ENCODE measurements at places on chromosomes 1 and 21.

DNA sequence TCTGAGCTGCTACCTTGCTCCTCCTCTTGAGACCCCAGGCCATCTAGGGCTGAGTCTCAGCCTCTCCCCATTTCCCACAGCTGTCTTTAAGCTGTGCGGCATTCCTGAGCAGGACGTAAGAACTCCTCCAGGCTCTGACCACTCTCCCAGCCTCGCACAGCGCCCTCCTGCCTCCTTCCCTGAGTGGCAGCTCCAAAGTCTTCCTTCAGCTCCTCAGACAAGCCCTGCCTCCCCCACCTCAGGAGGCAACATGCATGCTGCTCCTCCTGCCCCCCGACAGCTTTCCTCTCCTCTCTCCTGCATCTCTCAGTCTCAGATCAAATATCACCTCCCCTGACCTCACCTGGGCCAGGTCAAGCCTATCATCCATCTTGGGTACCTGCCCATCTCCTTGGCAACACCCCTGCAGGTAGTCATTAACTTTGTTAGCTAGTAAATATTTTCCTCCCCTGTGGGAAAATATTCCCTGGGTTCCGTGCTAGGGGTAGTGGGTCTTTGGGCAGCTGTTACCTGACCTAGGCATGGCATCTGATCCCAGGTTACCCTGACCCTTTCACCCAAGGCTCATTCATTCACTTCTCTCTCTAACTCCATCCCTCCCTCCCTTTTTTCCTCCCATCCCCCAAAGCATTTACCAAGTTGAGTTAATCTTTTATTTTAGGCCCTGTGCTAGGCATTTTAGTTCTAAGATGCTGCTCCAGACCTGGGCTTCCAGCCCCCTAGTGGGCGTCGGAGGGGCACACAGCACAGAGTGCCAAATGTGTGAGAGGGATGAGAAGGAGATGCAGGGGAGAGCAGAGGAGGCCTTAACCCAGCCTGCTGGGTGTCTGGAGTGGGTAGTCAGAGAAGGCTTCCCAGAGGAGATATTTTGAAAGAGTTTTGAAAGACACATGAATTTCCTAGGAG lies 419.9 kb downstream of the PTPRU start:
- no peak overlapping the region for H3K27ac ChIP-seq
- H3K36me3 ChIP-seq: no peaks in the 10 kb centered on the region
- DNase-seq: no peak
- H3K4me3 ChIP-seq: no peak overlapping the region

DNA sequence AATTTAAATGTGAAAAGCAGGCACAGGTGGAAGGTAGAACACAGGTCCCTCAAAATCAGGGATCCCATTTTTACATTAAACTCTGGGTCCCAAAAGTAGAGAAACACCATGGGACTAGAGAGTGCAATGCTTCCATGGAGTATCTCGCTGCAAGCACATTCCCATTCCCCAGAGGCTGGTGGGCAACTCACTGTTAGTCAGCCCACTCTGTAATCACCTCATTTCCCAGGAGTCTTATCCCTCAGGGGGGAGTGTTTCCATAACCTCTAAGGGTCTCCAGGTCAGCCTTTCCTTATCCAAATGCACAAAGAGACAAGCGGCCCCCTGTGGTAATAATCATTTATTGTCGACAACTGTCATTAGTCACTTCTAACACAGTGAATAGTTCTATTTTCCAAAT lies 490.1 kb upstream of the LRRC7 start:
- H3K27me3 ChIP-seq: no peaks in the 10 kb centered on the region
- no peaks in the 10 kb centered on the region for H3K36me3 ChIP-seq
- peak; percentile 30 for DNase-seq
- H3K4me1 ChIP-seq: peaks cover 5% of the 10 kb centered on the region

- peaks cover 5% of the 10 kb centered on the region for H3K4me1 ChIP-seq
- no peaks in the 10 kb centered on the region for H3K36me3 ChIP-seq
- H3K27ac ChIP-seq: no peak overlapping the region
- H3K27me3 ChIP-seq: no peaks in the 10 kb centered on the region
- DNase-seq: no peak
- no peak overlapping the region for H3K4me3 ChIP-seq
These were observed 62.1 kb upstream of the S1PR1 start for GRCh38 chr1:101174722-101175121.

GRCh38 chr1:31814631-31815306 lies 1.1 kb downstream of the SPOCD1 start:
- no peak overlapping the region for H3K27ac ChIP-seq
- no peak overlapping the region for H3K4me3 ChIP-seq
- no peaks in the 10 kb centered on the region for H3K36me3 ChIP-seq
- no peak for DNase-seq

DNA sequence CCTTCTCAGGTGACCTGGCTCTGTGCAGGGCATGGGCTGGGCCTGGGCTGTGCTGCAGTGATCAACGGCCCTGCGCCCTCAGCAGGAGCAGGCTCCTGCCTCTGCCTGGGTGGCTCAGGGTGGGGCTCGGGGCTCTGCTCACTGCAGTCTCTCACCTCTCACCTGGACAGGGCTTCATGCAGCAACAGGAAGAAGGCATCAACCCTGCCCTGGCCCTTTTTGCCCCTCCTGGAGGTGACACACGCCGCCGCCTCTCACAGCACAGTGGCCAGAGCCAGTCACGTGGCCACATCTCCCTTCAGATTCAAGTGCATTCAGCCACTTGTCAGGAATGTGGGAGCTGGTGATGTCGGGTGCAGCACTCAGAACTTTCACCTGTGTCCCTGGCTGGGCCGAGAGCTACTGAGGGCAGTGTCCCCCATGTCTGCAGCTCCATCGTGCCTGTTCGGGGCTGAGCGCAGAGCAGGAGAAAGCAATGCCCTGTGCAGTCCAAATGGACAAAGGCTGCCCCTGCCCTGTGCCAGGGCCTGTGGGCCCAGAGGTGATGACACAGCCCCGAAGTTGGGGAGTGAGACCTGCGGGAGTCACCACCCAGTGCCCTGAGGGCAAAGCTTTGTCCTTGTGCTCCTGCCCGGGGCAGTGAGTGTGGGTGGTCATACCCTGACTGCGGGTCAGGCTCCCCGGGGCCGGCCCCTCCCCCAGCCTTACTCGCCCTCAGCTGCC lies 314.0 kb downstream of the PTPRU start:
- H3K4me3 ChIP-seq: no peak overlapping the region
- peaks cover 5% of the 10 kb centered on the region for H3K4me1 ChIP-seq
- no peaks in the 10 kb centered on the region for H3K27me3 ChIP-seq
- H3K36me3 ChIP-seq: no peaks in the 10 kb centered on the region
- H3K27ac ChIP-seq: no peak overlapping the region
- DNase-seq: no peak

GRCh38 chr1:236365999-236366570 lies 28.0 kb upstream of the EDARADD start:
- H3K36me3 ChIP-seq: no peaks in the 10 kb centered on the region
- H3K4me3 ChIP-seq: no peak overlapping the region
- H3K4me1 ChIP-seq: no peaks in the 10 kb centered on the region
- no peaks in the 10 kb centered on the region for H3K27me3 ChIP-seq

GRCh38 chr1:227855687-227856086 lies 40.2 kb downstream of the PRSS38 start:
- H3K27ac ChIP-seq: no peak overlapping the region
- H3K36me3 ChIP-seq: no peaks in the 10 kb centered on the region
- no peak overlapping the region for H3K4me3 ChIP-seq
- no peaks in the 10 kb centered on the region for H3K4me1 ChIP-seq
- no peaks in the 10 kb centered on the region for H3K27me3 ChIP-seq

GRCh38 chr1:185404291-185404690 lies 87.2 kb upstream of the IVNS1ABP start:
- H3K4me1 ChIP-seq: peaks cover 4% of the 10 kb centered on the region
- H3K4me3 ChIP-seq: no peak overlapping the region
- no peaks in the 10 kb centered on the region for H3K36me3 ChIP-seq

DNA sequence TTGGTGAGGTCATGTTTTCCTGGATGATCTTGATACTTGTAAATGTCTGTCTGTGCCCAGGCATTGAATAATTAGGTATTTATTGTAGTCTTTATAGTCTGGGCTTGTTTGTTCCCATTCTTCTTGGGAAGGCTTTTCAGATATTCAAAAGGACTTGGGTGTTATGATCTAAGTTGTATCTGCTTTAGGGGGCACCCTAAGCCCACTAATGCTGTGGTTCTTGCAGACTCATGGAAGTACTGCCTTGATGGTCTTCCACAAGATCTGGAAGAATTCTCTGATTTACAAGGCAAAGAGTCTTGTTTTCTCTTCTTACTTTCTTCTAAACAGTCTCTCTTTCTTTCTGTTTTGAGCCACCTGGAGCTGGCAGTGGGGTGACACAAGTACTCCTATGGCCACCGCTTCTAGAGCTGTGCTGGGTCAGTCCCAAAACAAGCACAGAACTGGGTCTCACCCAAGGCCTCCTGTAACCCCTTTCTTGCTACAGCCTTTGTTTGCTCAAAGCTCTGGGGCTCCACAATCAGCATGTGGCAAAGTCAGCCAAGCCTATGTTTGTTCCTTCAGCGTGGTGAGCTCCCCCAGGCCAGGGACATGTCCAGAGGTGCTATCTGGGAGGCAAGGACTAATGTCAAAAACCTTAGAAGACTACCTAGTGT lies 12.6 kb downstream of the VN1R5 start:
- H3K27me3 ChIP-seq: no peaks in the 10 kb centered on the region
- H3K36me3 ChIP-seq: no peaks in the 10 kb centered on the region
- no peak overlapping the region for H3K4me3 ChIP-seq
- H3K27ac ChIP-seq: no peak overlapping the region
- DNase-seq: no peak
- no peaks in the 10 kb centered on the region for H3K4me1 ChIP-seq

DNA sequence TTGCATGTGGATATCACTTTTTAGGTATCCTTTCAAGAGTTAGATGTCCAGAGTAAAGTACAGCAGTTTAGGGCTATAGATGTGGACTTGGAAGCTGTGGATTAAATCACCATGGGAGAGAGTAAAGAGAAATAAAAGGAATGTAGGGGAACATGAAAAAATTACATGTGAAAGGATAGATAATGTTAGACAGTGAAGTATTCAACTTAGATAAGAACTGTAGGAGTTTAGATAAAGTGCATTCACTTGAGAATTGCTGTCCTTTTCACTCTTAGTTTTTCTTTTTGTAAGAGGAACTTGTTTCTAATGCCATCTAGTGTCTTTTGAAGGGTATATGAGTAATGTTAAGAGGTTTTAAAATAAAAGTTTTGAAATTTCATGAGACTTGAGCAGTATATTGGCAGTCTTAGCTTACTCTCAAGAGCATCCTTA lies 40.1 kb downstream of the MAST2 start:
- H3K36me3 ChIP-seq: no peaks in the 10 kb centered on the region
- DNase-seq: no peak
- H3K4me1 ChIP-seq: no peaks in the 10 kb centered on the region
- H3K27me3 ChIP-seq: no peaks in the 10 kb centered on the region
- H3K27ac ChIP-seq: no peak overlapping the region
- H3K4me3 ChIP-seq: no peak overlapping the region

DNA sequence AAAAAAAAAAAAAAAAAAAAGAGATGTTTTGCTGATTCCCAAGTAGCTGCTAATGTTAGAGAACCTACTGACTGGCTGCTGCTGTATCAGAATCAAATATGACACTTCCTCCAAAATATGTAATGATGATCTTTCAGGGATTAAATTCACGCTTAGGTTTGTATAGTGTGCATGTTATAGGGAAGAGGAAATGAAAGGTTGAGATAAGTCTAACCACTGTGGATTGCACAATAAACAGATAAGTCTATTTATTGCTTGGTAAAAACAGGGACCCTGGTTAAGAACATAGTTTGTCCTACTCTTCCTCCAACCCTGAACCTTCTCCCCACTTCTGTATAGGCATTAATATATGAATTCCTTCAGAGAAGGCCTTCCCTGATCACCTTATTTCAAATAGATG lies 13.2 kb downstream of the RC3H1 start:
- no peak overlapping the region for H3K27ac ChIP-seq
- H3K36me3 ChIP-seq: peaks cover 55% of the 10 kb centered on the region
- DNase-seq: no peak
- no peaks in the 10 kb centered on the region for H3K27me3 ChIP-seq
- peaks cover 1% of the 10 kb centered on the region for H3K4me1 ChIP-seq

DNA sequence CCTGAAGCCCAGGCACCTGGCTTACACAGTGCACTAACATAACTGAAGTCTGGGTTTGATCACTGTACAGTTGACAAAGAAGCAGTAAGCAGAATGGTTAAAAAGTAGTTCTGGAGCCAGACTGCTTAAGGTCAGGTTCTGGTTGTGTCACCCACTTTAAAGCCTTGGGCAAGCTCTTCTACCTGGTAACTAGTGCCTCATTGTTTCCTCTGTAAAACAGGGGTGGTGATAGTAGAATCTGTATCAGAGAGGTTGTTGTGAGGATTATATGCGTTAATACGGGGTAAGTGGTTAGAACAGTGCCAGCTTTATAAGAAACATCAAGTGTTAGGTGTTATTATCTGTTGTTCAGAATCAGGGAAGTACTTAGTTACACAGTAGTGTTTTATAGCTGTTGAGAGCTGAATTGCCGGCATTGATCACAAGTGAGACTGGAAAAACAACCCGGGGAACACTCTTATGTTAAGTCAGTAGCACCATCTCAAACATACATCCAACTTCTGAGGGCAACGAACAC lies 3.7 kb downstream of the BACH1 start:
- no peak overlapping the region for H3K27ac ChIP-seq
- H3K36me3 ChIP-seq: peaks cover 8% of the 10 kb centered on the region
- no peaks in the 10 kb centered on the region for H3K27me3 ChIP-seq
- no peak for DNase-seq
- H3K4me1 ChIP-seq: peaks cover 11% of the 10 kb centered on the region
